CD4-positive, alpha-beta T cell (primary cell): ENCODE measurements at places on chromosomes 7 and 10. TPM values are rescaled to one million over a fixed set of nuclear protein-coding genes. Genes with fewer than 3 reads are reported as not detected.

GRCh38 chr7:130393841-130394411 is 13.6 kb downstream of the CPA1 start:
- H3K4me1 ChIP-seq: peaks cover 12% of the 10 kb centered on the region
- peak overlapping the region; percentile 10 for H3K4me3 ChIP-seq
- no peak overlapping the region for H3K27ac ChIP-seq
- H3K36me3 ChIP-seq: no peaks in the 10 kb centered on the region

DNA sequence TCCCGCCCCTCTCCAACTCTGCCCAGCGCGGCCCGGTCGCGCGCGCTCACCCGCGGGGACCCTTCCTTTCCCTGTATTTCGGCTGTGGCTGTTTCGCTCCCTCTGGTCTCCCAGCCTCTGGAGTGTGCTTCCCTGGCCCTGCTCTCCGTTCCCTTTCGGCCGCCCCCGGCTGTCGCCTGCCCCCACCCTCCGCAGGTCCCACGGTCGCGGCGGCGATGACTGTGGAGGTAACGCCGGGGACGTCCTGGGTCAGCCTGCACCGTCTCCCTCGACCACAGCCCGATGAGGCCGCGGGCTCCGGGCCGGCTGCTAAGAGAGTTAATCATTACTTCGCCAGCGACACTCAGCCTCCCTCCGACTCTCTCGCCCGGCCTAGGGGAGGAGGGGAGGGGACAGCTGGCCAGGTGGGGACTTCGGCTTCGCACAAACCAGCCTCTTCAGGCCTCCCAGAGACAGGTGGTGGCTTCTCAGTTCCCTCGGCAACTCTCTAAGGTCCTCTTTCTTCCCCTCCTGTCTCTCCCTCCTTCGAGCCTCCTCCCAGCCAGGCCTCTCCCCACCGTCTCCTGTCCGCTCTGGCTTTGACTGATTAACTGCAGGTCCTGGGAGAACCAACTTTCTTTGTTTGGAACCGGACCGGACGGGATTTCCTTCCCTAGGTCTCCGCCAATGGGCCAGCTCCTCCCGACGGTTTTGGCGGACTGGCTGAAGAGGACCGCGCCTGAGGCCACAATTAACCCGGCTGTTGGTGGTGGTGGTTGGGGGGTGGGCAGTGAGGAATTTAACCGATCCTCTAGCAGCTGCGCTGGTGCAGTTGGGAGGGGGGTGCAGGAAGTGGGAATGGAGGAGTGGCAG is 5.6 kb upstream of the PAX2 start:
- H3K27ac ChIP-seq: no peak overlapping the region
- peaks cover 88% of the 10 kb centered on the region for H3K27me3 ChIP-seq
- no peak overlapping the region for H3K4me3 ChIP-seq
- no peaks in the 10 kb centered on the region for H3K36me3 ChIP-seq
- no peak for DNase-seq
- peaks cover 35% of the 10 kb centered on the region for H3K4me1 ChIP-seq

GRCh38 chr10:117541909-117542705 is 439 bp upstream of the EMX2 start:
- no peak for DNase-seq
- no peaks in the 10 kb centered on the region for H3K36me3 ChIP-seq
- no peak overlapping the region for H3K4me3 ChIP-seq
- H3K27ac ChIP-seq: no peak overlapping the region

DNA sequence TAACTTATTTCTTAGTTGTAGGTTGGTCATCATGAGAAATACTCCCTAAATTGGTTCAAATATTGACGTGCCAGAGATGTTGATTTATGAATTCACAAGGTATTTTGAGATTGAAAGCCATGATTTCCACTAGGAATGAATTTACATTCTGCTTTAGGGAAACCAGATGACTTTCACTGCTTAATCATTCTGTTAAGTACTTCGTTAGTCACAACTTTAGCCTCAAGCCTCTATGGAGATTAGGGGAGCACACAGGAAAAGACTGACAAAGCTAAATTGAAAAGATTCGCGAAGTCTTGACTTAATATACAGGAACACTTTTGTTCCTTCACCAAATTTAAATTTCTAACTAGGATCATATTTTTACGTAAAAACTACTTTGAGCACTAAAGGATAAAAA is 250.4 kb upstream of the CACNA2D1 start:
- H3K4me3 ChIP-seq: no peak overlapping the region
- no peaks in the 10 kb centered on the region for H3K4me1 ChIP-seq
- no peak for DNase-seq
- no peaks in the 10 kb centered on the region for H3K27me3 ChIP-seq
- H3K36me3 ChIP-seq: no peaks in the 10 kb centered on the region
- no peak overlapping the region for H3K27ac ChIP-seq

- H3K36me3 ChIP-seq: no peaks in the 10 kb centered on the region
- no peaks in the 10 kb centered on the region for H3K4me1 ChIP-seq
- no peak overlapping the region for H3K27ac ChIP-seq
- no peak for DNase-seq
- no peaks in the 10 kb centered on the region for H3K27me3 ChIP-seq
Observed at GRCh38 chr10:89351412-89351779, 23.6 kb downstream of the IFIT3 start.

- DNase-seq: no peak
- H3K36me3 ChIP-seq: no peaks in the 10 kb centered on the region
- no peak overlapping the region for H3K27ac ChIP-seq
- H3K4me1 ChIP-seq: no peaks in the 10 kb centered on the region
- H3K4me3 ChIP-seq: no peak overlapping the region
Observed at GRCh38 chr7:131117439-131117838, 210.2 kb upstream of the MKLN1 start.

DNA sequence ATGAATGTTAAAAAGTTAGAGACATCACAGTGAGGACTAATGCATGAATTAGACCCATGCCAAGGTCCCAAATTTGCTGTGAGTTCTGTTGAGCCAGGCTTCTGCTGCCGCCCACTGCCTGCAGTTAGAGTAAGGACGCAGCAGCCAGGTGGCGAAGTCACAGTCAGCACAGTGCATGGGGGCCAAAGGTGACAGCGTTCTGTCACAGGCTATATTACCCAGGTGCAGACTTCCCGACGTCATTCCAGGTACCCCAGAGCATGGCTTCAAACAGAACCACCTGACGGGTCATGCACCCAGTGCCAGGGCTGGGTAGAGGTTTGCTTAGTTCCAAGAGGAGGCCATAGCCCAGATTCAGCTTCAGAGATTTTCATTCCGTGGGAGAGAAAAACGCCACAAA is 33.9 kb upstream of the HMX3 start:
- H3K36me3 ChIP-seq: no peaks in the 10 kb centered on the region
- H3K27me3 ChIP-seq: peaks cover 6% of the 10 kb centered on the region
- H3K27ac ChIP-seq: no peak overlapping the region
- DNase-seq: no peak

GRCh38 chr10:108388706-108389105 is 1224.2 kb upstream of the SORCS1 start:
- H3K36me3 ChIP-seq: no peaks in the 10 kb centered on the region
- no peak overlapping the region for H3K4me3 ChIP-seq
- no peaks in the 10 kb centered on the region for H3K4me1 ChIP-seq
- no peak for DNase-seq

- DNase-seq: no peak
- no peak overlapping the region for H3K4me3 ChIP-seq
- H3K4me1 ChIP-seq: no peaks in the 10 kb centered on the region
- H3K27ac ChIP-seq: no peak overlapping the region
- no peaks in the 10 kb centered on the region for H3K27me3 ChIP-seq
Observed at GRCh38 chr10:86700851-86701617, 32.7 kb downstream of the LDB3 start.

DNA sequence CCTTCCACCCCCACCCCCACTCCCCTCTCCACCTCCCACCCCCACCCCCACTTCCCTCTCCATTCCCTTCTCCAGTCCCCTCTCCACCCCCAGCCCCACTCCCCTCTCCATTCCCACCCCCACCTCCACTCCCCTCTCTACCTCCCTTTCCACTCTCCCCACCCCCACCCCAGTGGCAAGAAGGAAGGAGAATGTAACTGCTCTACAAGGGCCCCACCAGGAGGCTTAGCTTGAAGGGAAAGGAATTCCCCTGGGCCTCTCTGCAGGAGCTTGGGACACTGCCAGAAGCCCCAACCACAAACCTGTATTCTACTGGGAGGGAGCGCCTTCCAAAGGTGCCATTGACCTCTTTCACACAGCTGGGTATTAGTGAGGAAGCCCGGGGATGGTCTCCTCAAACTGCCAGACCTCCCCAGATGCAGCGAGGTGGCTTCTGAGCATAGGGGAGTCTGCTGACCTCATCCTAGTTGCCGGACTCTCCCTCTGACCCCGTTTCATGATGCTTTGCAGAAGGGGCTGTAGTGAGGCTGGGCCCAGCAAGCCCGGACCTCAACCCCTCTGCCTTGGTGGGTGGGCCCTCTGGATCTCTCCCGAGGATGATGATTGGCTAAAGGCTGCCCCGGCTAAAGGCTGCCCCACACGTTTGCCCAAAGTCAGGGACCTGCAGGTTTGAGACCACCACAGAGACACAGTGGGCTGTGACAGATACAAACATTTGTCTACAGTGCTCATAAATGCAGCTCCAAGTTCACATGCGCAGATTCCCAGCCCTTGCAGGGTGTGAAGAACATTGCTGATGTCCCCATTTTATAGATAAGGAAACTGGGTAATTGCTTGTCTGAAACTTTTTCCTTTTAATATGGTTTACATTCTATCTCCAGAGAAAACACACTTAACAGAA is 2.9 kb downstream of the DEPP1 start:
- H3K27ac ChIP-seq: no peak overlapping the region
- peaks cover 32% of the 10 kb centered on the region for H3K4me1 ChIP-seq
- H3K27me3 ChIP-seq: no peaks in the 10 kb centered on the region
- H3K4me3 ChIP-seq: no peak overlapping the region

FAM25G gene
- total RNA-seq: not detected

PRR15 gene
- total RNA-seq: not detected

UFSP1 gene
- 1.1 TPM for total RNA-seq
